Activated naive CD4-positive, alpha-beta T cell treated with anti-CD3 and anti-CD28 coated beads, Interleukin-2, amount 50 U/mL, for 72 hours (primary cell): ENCODE measurements at places on chromosomes 7 and 10.

GRCh38 chr7:28731092-28731658, 227.0 kb downstream of the TRIL start:
- no peak for DNase-seq

- DNase-seq, result no peak
These were observed 78.1 kb upstream of the PRR15 start for GRCh38 chr7:29485339-29486190.

DNA sequence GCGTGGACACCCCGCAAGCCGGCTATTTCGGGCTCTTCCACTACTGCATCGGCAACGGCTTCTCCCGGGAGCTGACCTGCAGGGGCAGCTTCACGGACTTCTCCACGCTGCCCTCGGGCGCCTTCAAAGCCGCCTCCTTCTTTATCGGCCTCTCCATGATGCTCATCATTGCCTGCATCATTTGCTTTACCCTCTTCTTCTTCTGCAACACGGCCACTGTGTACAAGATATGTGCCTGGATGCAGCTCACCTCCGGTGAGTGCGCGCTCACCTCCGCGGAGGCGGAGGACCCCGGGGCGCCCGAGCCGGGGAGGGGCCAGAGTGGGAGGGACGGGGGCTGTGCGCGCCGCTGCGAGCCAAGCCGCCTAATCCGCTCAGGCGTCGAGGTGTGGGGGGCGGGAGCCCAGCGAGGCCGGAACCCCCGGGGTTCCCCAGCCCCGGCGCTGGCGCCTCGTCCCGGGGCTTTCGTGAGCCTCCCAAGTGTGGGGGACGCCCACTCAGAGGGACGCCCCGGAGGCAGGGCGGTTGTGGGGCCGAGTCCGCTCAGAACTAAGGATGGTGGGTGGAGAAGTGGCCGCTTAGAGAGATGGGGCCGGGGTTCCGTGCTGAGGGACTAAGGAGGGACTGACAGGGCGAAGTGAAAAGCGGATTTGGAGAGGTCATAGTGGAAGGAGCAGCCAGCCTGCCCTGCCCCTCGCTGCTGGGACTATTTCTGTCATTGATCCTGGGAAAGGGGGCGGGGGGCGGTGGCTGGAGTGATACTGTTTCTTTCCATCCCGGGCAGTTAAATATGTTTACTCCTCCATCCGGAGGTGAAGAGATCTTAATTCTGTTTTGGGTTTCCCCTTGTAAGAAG, 795 bp downstream of the LHFPL3 start:
- peak; percentile 53 for DNase-seq

DNA sequence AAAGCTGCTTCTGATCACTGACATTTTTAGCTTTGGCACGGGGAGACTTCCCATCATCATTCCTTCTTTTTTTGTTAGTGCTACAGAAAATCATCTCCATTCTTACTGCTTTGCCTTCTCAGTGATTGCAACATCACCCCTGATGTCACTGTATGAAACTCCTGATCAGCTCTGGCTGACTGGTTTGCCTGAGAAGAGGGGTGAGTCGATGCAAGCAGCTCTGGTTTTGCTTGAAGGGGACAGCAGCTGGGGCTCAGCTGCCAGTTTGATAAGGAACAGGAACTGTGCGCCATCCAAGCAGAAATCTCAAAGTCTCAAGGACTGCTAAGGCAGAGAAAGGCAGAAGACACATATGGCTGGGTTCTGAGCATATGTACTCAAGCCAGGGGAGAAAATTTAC, 808.5 kb upstream of the CELF2 start:
- no peak for DNase-seq

DNA sequence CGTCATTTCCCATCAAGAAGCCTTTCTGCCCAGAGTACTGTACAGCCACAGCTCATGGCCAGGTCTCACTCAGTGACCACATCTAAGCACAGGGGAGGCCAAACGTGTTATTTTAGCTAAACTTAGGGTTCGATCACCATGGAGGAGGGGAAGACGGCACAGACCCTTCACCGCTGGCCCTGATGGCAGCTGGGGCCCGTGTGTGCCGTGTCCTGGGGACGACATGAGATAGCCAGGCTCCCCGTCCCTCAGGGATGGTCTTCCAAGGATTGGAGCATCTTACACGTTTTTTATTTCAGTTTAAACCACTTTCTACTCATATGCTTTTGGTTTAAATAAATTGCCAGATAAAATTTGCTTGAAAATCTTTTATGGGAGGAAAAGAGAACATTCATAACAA, 512.9 kb downstream of the DNAJB6 start:
- no peak for DNase-seq

DNA sequence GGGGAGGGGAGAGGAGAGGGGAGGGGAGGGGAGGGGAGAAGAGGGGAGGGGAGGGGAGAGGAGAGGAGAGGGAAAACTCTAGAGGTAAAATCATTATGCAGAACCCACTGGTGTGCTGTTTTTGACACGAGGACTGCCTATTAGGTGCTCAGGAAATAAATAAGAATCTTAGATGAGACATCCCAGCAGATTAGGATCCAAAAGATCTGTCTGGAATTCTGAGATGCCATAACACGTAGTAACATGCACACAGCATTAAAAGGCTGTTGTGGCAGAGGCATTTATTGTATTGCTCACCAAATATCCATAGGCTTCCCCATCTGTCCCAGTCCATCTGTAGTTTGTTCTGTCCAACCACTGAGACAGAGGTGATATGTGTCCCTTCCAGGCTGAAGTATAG, 40.8 kb upstream of the KMT2E start:
- no peak for DNase-seq

- no peak for DNase-seq
These were observed 1047.4 kb upstream of the LRRN3 start for GRCh38 chr7:110043519-110043918.

GRCh38 chr10:123619067-123619855, 46.9 kb upstream of the GPR26 start:
- no peak for DNase-seq

DNA sequence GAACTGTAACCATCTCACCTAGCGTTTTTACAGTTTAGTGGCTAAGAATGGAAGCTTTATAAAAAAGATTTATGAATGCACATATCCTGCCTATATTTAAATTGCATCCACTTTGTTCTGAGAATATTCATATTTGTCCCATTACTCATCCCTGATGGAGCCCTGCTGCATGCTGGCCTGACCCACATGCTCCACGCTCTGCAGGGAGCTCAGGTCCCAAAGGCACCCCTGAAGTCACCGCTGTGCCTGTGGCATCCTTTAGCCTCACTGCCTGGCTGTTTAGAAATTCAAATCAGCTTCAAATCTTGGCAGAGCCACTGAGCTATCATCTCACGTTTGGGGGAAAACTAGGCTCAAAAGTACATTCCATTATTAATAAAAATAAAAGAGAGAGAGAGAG, 24.4 kb downstream of the C10orf90 start:
- no peak for DNase-seq

GRCh38 chr10:110918269-110918642, 724 bp downstream of the BBIP1 start:
- peak; percentile 89 for DNase-seq

GRCh38 chr10:22271786-22272185, 44.4 kb upstream of the COMMD3 start:
- no peak for DNase-seq

DNA sequence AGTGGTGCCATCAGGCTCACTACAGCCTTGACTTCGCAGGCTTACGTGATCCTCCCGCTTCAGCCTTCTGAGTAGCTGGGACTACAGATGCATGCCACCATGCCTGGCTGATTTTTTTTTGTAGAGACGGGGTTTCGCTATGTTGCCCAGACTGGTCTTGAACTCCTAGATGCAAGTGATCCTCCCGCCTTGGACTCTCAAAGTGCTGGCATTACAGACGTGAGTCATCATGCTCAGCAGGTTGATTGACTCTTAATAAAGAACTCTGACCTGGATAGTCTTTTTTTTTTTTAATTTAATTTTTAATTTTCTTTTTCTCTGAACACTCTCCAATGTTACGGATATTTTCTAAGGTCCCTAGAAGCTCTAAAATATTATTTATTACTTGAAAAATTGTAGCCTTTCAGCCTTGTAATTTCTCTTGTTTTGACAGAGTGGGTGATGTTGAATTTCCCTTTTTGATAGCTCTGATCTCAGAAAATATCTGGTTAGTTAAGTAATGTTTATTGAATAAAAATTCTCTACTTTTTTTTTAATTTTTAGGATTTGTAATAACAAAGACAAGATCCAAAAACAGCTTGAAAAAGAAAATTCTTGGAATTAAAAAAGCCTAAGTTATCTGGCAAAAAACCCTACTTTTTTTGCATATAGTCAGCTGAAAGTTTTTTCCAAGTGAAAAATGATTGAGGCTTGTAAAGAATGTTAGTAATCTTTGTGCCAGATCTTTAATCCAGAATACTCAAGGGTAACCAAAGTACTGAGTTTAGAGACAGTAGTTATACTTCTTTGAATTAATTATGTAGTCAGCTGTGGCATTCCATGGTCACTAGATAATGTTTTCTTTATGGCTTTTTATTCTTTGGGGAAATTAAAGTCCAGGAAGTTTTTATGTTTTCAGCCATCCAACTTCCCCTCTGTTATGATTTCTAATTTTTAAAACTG, 26.7 kb downstream of the TBC1D12 start:
- DNase-seq, result no peak

DNA sequence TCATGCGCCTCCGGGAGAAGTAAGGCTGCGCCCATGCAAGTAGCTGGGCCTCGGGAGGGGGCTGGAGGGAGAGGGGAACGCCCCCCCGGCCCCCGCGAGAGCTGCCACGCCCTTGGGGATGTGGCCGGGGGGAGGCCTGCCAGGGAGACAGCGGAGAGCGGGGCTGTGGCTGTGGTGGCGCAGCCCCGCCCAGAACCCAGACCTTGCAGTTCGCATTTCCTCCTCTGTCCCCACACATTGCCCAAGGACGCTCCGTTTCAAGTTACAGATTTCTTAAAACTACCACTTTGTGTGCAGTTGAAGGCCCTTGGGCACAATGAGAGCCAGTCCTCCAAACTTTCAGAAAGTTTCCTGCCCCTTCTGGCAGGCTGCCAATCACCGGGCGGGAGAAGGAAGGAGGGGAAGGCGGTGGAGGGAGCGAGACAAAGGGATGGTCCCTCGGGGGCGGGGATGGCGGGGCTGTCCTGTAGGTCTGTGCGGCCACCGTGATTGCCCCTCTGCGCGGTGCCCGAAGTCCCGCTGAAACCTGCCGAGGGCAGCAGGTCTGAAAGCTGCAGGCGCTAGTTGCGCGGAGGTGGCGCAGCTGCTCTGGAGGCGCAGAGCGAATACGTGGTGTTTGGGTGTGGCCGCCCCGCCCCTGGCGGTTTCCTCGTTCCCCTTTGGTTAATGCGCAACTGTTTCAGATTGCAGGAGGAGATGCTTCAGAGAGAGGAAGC, 2.1 kb downstream of the VIM start:
- peak; percentile 84 for DNase-seq

- DNase-seq, result no peak
These were observed 3.3 kb upstream of the MAP3K8 start for GRCh38 chr10:30430544-30431298.

DNA sequence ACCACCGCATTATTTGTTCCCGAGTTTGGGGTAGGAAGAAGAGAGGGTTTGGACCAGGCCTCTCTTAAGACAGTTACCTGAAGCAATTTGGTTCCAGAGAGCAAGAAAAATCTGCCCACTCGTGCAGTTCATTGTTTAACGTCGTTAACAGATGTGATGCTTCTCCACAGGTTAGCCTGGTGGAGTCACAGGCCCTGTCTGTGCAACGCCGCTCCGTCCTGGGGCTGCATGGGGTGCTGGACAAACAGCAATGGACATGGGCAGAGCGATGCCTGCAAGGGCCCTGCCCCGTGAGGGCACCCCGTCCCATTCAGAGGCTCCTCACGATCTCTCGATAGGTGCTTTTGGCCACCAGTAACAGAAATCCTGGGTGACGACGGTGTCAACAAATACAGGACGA, 9.7 kb downstream of the FOXL3 start:
- peak; percentile 31 for DNase-seq

DNA sequence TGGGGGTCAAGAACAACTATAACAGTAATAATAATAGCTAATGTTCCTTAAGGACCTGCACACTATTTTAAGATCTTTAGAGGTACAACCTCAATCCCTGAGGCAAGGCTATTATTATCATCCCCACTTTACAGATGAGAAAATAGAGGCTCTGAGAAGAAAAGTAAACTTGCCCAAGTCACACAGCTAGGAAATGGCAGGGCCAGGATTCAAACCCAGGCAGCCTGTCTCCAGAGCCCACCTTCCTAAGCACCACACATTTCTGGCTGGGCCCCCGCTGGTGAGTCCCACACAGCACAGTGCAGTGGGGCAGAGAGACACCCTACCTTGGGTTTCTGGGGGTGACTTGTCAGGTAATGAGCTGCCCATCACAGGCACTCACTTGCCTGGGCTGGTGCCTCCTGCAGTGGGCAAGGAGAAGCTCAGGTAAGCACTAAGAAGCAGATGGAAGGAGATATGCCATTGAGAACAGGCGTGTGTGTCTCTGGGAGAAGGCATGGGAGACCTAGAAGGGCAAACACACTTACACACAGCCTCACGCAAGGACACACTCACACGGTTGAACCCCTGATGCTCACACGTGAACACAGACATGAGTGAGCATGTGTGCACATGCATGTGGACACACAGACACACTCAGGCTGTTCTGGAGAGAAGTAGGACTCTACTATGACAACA, 104.4 kb upstream of the ZMIZ1 start:
- DNase-seq, result no peak

DNA sequence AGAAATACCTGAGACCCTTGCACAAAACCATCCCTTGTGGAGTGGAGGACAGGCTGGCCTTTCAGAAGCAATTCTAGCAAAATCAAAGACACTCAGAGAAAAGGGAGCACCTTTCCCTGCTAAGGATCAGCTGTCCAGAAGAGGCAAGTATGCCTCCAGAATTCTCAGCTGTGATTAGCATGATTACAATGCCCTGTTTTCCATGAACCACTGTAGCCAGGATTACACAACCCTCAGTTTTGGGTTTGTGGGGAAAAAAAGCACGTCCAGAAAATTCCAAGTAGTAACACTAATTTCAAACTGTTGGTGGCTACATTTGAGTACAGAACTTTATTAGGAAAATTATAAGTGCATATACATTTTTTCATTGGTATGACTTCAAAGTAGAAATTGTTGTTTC, 15.0 kb downstream of the CXCL12 start:
- no peak for DNase-seq

DNA sequence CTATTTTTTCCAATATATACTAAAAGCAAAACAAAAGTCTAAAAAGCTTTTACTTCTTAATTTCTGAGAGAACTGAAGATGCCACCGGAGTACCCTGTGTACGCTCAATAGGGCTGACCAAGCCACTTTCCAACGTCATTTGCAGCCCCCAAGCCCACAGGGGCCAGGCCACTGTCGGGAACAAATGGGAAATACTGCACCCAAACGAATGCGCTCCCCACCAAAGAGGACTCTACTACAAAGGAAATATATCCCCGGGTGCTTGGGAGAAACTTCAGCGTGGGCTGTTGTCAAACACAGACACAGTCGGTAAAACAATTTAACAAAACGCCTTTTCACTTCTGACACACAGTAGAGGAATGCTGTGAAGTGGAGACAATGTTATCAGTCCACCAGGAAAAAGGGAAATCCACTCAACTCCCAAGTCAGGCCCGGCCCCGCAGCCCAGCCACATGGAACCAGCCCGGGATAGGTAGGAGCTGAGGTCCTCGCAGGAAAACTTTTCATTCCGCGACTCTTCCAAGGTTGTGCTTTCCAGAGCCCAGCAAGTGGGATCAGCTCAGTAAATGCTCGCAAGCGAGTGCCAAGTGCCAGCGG, 1.4 kb downstream of the PARD3 start:
- DNase-seq, result no peak
